COR-L47 (cell line): ENCODE measurements at places on chromosomes 2 and 18.

GRCh38 chr2:85134255-85134895 is 1.2 kb downstream of the TCF7L1 start:
- DNase-seq = no peak

GRCh38 chr2:235157746-235158482 is 206.1 kb downstream of the SH3BP4 start:
- DNase-seq = no peak

DNA sequence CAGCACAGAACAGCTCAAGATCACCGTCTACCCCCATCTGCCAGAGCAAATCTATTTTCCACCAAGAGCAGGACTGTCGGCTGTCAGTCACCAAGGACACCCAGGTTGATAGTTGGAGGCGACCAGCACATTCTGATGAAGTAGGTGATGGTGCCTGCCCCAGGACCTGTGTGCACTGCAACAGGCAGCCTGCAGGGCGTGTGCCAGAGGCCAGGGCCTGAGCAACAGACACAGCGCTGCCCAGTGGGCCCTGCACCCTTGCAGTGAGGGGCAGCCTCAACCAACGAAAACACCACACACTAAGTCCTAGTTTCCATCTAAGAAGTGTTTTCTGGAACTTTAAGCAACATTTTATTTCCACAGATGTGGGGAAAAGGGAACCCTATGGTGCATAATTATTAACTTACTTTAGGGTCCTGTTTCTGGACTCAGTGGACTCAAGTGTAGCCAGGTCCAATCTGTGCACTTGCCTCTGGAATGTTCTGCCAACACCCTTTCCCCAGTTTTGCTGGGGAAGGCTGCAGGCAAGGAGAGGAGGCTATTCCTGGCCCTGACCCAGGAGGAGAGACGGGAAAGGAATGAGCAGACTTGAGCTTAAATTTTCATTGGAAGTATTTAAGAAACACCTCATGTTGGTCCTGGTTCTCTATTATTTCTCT is 61.5 kb downstream of the ADNP2 start:
- DNase-seq = no peak

GRCh38 chr2:62287899-62288880 is 92.3 kb downstream of the B3GNT2 start:
- DNase-seq = peak; percentile 98

DNA sequence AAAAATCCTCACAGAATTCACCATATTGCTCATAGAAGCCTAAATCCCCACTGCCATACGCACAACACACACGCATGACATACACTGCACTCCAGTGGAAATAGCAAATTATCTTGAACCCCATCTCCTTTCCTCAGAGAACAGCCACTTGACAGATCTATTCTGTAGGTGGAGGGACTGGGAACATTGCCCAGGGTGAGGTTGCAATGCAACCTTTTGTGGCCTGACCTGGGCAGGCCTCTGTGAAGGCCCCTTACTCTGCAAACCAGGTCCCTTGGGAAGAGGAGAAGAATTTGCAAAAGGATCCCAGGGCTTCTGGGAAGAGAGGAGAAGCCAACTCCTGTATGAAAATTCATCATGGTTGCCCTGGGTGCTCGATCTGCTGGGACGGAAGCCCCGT is 51.9 kb downstream of the SDC1 start:
- no peak for DNase-seq

DNA sequence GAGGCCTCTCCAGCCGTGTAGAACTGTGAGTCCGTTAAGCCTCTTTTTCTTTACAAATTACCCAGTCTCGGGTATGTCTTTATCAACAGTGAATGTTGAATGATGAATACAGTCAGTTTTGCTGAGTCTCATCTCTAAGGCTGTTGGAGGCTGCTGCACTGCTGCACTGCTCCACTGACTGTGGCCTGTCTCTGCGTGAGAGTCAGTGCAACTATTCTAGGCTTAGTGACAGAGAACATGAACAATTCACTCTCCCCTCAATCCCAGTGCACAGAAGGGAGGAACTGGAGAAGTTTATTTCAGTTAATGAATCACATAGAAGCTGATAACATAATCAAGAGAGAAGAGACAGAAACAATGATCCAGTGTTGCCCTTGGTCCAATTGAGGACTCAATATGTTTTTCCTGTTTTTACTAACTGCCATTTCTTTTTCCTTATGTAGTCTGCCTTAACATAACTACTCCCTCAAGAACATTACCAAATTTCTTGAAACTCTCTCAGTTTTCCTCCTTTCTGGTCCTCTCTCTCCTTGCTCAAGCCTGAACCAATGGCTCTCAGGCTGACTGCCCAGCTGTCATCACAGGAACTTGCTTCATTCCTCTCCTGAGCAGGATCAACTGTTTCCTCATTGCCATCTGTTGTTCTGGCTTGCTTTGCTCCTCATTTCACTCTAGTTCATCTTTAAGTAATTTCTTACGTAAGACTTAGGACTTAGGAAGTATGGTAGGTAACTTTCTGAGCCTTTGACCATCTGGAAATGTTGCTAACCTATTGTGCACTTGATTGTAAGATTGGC is 483.2 kb downstream of the METTL4 start:
- DNase-seq = no peak

DNA sequence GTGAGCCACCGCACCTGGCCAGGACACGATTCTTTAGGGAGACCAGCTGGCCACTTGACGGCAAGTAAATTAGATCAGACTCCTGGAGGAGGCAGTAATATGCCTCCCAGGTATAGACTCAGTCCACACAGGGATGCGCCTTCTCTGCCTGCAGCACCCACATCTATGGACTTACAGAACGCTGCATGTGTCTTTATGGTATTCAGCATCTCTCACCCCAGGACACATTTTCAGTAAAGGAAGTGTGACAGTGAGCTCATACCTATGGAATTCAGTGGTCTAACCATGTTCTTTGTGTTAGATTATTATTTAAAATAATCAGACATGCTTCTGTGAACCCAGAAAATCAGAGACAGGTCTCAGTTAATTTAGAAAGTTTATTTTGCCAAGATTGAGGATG is 5.9 kb upstream of the NARS1 start:
- DNase-seq = no peak

DNA sequence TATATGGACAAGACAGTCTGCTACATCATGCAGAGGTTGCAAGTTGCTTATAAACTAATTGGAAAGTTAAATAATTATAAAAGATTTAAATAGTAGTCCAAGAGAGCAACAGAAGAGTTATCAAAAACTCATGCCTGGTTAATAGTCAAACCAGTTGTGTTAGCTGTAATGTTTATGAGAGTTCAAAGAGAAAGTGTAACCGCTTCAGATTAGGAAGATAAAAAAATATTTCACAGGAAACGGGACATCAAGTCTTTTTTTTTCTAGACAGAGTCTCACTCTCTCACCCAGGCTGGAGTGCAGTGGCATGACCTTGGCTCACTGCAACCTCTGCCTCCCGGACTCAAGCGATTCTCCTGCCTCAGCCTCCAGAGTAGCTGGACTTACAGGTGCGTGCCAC is 34.6 kb upstream of the RNF125 start:
- no peak for DNase-seq

GRCh38 chr2:157699009-157699408 is 70.3 kb upstream of the ACVR1C start:
- DNase-seq = no peak

GRCh38 chr2:56130463-56131070 is 53.2 kb upstream of the CCDC85A start:
- DNase-seq = peak; percentile 47

GRCh38 chr2:200359552-200359951 is 53.1 kb downstream of the SPATS2L start:
- no peak for DNase-seq

DNA sequence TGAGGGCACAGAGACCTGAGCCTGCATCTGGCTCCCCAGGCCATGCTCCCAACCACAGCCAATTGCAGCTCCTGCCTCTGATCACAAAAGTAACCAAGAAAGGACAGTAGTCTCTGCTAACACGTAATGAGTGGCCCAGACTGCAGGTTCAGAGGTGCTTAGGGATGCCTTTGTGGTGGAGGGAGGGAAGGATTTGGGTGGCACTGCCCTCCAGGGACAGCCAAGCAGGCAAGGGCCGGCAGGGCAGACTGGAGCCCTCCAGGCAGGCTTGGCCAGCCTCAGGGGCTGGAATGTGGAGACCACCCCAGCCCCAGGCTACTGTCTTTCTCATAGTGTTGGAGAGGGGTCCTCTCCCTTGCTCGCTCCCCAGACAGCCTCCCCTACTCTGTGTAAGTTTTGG is 114.5 kb upstream of the SMAD2 start:
- no peak for DNase-seq

GRCh38 chr2:69943843-69944525 is 17.4 kb downstream of the ASPRV1 start:
- no peak for DNase-seq

DNA sequence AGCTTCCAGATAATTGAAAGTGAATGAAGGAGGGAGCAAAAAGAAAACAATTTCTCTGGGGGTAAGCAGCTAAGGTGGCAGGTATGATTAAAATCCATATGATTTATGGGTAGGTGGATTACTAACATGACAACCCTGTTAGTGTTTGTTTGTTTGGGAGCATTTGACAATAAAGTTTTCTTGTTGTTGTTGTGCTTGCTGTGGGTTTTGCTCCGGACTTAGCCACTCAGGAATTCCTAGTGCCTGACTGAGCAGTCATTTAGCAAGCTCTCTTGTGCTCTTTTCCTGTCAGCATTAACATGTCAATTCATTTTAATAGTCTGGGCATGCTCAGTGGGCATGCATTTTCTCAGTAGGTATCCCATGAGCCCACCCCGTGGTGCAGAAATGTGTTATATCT is 674.8 kb upstream of the ZEB2 start:
- no peak for DNase-seq

DNA sequence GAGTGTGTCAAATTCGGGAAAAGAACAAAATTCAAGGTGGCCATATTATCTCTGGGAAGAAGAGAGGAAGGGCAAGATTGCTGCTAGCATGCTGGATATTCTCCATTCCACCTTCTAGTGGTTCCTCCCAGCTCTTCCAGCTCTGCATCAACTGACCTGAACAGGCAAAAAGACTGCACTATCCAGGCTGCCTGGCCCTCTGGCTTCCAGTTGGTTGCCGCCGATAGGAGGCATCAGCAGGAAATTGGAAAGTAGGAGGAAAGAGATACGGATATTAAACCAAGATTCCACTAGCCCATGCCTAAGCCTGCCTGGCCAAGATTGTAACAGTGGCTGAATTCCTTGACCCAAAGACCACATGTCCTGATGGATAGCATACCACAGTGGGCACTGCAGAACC is 1.7 kb upstream of the RTTN start:
- DNase-seq = no peak

DNA sequence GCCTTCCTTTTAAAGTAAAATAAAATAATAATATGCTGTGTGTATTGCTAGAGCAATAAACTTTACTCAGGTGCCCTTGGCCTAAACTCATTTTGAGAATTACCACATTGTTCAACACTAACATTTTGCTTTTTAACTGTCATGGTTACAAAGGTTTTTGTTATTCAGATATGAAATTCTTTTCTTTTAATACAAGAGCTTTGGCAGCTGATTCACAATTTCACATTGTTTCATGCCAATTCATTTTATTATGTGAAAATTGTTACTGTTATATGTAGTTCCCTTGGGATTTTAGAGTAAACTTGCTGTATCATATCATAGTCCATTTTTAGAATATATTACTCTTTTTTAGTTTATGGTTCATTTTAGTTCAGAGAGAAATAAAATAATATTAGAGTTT is 65.8 kb upstream of the ZNF804A start:
- no peak for DNase-seq

- no peak for DNase-seq
Measured at GRCh38 chr2:128710729-128711128, 392.1 kb upstream of the HS6ST1 start.

GRCh38 chr2:240213476-240214421 is 73.3 kb upstream of the OTOS start:
- no peak for DNase-seq

- no peak for DNase-seq
Measured at GRCh38 chr18:37396971-37397720, 168.5 kb downstream of the CELF4 start.

DNA sequence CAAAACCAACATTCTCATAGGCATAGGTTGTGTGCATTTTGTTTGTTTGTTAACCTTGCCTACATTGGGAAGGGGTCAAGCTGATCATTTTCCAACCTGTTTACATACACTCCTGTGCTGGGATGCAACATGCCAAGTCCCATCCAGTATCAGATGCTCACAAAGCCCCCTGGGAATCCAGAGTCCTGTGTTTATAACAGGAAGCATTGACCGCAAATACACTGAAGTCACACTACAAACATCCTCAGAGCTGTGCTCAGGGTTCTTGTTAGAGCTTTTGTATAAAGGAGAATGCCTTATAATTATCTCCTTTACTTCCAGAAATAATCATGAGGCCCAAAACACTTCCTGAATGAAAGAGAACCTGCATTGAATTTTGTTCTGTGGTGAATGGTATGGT is 488.7 kb upstream of the TCF4 start:
- DNase-seq = no peak

- DNase-seq = no peak
Measured at GRCh38 chr2:152480821-152481399, 145.9 kb downstream of the FMNL2 start.

DNA sequence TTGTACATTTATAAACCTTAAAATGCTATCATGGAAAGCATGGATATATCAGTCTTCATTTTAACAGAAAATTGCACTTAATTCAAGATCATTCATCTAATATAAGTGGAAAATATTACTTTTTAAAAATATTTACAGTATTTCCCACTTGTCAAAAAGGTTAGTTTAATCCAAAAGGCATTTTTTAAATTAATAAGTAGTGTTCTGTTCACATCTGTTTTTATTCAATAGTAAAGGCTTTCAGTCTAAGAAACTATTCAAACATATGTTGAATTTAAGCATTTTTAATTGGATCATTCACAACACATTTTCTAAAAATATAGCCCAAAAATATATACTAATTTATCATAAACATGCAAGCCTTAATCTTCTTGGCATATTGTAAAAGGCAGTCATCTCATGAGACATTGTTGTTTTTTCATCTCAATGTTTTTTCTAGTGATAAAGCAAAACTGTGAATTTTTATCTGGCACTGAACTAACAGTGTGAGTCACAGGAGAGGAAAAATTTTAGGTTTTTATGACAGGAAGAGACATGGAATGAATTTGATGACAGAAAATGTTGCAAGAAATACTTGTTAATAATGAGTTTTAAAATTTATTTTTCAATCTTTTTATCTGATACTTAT is 1642.5 kb upstream of the TMEFF2 start:
- no peak for DNase-seq

GRCh38 chr18:8800876-8801262 is 95.5 kb downstream of the MTCL1 start:
- DNase-seq = no peak

DNA sequence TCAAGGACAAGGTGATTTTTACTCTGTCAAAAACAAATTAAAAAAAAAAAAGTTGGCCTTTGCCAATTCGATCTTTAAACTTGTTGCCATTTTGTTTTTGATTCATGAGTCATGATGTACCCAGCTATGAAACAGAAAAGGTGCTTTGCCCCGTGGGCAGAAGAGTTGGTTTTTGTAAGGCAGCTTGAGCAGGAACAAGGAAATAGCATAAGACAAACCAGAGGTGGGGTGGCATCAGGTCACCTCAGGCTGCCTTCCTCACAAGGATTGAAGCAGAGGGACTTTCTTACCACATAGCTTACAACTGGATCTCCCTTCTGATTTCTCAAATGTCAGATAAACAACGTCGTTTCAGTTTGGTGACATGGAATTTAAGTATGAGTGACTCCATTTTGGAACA is 123.8 kb downstream of the ARL4C start:
- DNase-seq = no peak
